DMS79 treated with DMSO at 0.1 percent for 48 hours (cell line): ENCODE measurements at places on chromosomes 12 and 14.

GRCh38 chr14:66540038-66540437, 32.1 kb downstream of the GPHN start:
- DNase-seq = no peak

DNA sequence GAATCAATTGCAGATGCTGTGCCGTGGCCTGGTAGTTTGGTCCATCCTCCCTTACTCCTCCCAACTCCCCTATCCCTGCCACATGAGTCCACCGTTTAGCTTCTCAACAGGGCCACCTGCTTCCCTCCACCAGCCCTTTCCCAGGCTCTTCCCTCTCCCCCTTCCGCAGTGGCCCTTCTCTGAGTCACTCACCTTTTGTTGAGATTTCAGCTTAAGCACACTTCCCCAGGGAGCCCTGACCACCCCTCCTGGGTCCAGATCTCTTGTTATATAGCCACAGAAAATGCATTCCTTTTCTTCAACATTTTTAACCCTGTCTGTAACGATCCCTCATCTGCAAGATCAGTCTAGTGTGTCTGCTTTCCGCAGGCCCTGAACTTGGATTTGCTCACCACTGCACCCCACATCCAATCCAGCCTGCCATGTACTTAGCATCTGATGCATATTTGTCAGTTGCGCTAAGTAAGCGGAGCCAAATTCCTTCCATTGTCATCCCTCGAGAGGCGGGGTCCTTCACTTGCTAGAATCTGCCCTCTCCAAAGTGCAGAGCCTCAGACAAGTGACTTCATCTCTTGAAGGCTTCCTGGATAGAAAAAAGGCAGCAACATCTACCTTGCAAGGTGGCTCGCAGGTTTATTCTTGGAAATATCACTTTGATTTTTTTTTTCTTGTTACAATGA, 41.1 kb downstream of the TMEM63C start:
- DNase-seq = no peak

- DNase-seq = no peak
Measured at GRCh38 chr12:92912052-92912451, 17.0 kb downstream of the EEA1 start.

GRCh38 chr14:61219256-61219655, 61.9 kb downstream of the TMEM30B start:
- DNase-seq = no peak

DNA sequence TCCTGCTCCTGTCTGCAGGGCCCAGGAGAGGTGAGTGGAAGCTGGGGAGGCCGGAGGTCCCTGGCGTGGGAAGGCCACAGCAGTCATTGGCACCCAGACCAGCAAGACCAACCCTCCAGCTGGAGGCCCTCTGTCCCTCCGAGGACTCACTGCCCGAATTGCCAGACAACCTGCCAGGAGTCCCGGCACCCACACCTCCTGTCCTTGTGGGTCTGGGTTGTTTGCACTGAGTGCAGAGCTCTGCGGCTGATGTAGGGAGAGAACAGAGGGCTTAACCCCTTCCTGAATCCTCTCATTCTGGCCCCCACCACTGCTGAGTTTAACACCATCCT, 204.9 kb downstream of the KIF26A start:
- DNase-seq = no peak

GRCh38 chr12:103422746-103423515, 72.8 kb downstream of the C12orf42 start:
- DNase-seq = peak; percentile 59

GRCh38 chr14:102551995-102552705, 40.3 kb upstream of the RCOR1 start:
- DNase-seq = no peak

- no peak for DNase-seq
Measured at GRCh38 chr14:20820063-20820904, 17.6 kb upstream of the RNASE1 start.

DNA sequence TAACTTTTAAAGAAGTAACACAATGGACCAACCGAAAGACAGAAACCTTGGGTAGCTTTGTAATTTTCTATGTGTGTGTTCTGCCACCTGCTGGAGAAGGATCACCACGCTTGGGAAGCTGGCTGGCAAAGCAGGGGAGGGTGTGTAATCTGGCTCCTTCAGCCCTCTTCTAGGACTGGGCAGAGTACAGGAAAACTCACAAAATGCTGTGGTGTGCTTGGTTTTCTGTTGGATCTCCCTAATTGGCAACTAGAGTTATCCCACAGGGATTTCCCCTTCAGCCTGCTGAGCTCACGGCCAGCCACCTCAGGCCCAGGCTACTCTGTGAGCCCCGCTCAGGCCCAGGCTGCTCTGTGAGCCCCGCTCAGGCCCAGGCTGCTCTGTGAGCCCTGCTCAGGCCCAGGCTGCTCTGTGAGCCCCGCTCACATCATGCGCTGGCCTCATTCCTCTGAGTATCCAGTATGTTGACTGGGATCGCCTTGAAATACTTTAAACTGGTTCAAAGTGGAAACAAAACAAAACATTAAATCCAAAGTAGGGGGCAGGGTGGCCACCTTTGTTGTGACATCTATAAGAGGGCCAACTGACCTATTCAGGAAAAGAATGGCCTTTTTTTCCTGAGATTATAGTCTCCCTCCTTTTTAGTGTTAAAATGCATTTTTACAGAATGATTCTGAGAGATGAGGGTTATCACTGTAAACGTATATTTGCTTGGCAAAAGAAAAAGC, 52.0 kb upstream of the RNU6-8 start:
- DNase-seq = peak; percentile 73

DNA sequence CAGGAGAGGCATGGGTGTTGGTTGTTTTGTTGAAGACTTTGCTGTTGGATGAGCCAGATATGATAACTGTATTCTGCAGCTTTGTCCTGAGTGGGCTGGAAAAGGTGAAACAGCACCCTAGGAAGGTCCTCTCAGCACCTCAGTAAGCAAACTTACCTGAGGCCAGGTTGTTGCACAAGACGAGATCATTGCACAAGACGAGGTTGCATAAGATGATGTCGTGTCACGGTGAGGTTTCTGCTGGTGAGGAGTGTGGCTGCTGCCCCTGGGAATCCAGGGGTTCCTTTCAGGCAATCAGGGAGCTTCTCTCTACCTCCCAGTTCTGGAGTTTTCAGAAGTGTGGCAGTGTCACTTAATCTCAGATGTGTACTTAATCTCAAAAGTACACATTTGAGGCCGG, 85.6 kb downstream of the GLT1D1 start:
- DNase-seq = no peak

GRCh38 chr12:132528564-132529106, 38.7 kb downstream of the FBRSL1 start:
- DNase-seq = no peak

- no peak for DNase-seq
Measured at GRCh38 chr14:77526266-77526665, 27.6 kb upstream of the ISM2 start.

GRCh38 chr12:2075508-2076195, 22.9 kb downstream of the CACNA1C start:
- DNase-seq = no peak

DNA sequence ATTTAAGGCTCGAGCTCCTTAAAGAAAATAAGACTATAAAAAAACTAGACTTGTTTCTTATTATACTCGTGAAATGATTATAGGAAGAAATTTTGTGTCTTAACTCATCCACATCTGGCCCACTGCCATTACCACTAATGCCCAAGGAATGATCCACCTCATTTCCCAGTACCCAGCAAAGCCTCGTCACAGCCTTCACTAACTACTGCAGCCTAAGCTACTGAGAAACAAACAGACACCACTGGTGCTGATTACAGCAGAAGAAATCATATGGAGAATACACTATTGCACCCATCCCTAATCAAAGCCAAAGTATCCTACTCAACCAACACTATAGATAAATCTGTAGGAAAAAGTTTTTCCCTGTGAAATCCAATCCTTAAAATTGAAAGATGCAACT, 205.3 kb upstream of the NAV3 start:
- no peak for DNase-seq
